ENCODE measurements at places on chromosomes 16 and 17.

DNA sequence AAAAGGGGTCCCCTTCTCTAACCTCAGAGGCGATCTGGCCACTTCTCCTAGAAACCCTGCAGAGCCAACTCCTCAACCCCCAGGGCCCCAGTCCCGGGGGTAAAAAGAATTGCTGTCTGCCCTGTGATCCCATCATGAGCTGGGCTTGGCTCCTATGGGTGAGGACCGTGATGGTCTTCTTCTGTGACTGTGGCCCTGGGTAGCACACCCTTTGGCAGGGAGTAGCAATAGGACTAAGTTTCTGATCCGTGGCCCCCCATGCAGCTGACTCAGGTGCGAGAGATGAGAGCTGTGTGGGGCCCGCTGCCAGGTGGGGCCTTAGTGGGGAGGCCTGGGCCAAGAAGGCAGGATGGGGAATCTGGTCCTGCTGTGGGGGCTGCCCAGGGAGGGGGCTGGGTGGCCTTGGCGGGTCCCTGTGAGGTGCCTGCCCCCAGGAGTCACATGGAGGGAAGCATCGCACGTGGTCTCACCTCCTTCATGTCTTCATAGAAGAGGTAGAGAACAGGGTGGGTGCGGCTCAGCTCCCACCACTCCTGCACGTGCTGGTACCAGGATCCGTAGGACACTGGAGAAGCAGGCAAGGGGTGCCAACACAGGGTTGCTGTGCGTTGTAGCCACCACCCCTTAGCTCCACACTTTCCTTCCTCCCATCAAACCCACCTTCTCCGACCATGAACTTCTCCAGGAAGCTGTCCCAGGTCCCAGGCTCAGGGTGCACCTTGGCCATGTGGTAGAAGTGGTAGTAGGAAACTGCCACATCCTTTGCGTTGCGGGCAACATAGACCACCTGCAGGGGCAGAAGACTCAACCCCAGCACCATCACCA is 3.3 kb downstream of the SULT1A1 start:
- no peak for DNase-seq

DNA sequence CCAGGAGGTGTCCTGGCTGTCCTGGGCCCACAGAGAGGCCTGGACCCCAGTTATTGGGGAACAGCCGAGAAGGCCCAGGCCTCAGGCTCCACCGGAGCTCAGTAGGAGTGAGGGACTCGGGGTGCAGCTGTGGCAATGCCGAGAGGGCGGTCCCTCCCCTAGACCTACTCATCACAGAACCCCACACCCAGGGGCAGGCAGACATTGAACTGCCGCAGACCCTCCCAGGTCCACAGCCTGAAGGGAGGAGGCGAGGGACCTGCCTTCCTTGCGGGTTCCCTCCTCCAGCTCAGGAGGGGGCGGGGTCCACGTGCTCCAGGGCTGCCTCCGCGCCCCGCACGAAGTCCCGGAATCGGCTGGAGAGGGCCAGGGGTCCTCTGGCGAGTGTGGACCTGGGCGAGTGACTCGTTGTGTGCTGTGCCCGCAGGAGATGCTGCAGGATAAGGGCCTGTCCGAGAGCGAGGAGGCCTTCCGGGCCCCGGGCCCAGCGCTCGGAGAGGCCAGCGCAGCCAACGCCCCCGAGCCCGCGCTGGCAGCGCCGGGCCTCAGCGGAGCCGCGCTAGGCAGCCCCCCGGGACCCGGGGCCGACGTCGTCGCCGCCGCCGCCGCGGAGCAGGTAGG is 3.9 kb downstream of the TBX4 start:
- DNase-seq: no peak

- peak; percentile 69 for DNase-seq
These were observed 10.2 kb upstream of the EEF2K start for GRCh38 chr16:22195695-22196558.

DNA sequence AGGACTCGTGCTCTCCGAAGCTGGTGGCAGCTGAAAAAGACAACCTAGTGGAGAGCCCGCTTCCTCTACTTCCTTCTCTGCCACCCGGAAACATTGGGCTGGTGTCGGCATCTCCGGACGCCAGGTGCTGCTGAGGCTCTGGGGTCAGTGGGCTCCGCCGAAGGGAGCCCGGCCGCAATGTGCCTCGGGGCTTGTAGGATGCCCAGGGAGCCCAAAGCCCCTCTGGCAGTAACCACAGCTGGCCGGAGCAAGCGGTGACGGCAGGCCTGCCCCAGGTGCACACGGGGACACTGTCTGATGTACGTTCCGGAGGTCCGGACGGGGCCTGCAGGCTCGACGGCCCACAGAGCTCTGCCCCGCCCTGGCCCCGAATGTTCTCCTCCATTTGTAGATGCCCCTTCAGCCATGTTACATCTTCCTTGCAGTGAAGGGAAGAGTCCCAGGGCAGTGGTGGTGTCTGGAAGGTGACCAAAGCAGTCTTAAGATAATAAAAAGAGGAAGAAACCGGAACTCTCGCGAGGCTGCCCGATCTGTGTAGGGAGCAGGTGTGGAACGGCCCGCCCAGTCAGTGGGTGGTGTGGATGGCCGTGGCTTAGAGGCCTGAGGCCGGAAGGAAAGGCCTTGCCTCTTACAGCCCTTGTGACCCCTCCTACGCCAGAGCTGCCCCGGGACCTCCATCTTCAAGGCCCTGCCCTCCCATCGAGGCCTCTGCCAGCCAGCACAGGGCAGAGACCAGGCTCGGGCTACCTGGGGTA is 22.6 kb downstream of the NDUFAF8 start:
- DNase-seq: no peak

GRCh38 chr17:56505154-56505756 is 88.2 kb upstream of the NOG start:
- no peak for DNase-seq

DNA sequence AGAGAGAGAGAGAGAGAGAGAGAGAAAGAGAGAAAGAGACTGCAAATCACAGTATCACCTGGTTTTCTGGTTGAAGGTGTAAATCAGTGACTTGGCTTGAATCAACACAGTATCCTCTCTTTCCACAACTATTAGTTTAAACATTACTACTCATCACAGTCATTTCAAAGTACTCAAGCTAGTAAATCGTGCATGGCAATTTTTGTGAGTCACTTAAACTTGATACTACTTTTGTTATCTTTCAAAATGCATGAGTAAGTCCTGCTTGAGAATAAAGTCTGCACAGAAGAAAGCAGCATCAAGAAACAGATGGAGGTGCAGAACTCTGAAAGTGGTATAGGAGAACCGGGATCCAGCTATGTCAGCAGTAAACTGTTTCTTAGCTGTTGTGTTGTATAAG is 535.4 kb downstream of the CDH8 start:
- DNase-seq: no peak

DNA sequence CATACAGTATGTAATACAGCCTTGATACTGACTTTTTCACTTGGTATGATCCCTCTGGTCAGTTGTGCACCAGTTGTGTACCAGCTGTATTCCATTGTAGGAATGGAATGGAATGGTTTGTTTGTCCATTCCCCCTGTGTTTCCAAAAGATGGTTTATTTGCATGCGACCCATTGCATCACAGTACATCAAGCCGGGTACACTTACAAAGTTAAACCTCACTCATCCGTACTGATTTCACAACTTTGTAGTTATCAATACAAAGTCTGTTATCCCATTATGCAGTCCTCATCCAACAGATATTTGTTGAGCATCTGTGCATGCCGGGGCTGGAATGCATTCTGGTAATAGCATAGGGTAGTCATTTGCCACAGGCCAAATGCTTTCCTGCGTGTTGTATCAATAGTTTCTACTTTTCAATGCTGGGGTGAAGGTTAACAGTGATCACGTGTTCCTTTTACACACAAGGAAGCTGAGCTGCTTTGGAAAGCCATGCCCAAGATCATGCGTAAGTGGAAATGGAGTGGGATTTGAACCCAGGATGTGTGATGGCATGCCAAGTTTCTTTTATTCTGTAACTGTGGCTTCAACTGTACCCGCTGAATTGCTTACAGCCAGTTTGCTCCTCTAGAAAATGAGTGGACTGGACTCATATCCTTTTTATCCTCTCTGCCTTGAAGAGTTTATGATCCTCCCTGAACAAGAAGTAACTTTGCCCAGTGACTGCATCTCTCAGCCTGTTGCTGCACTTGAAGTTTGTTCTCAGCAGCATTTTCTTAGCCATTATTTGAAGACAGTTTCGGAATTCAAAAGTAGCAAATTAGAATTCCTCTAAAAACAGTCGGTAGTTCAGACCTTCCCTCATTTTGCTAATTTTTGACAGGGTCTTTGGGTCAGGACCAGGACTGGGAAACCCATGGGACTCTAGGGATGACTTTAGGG is 228.5 kb downstream of the CCDC182 start:
- no peak for DNase-seq

GRCh38 chr16:56266641-56267607 is 75.6 kb downstream of the GNAO1 start:
- no peak for DNase-seq

GRCh38 chr17:74599448-74599939 is 7.4 kb upstream of the CD300LD start:
- DNase-seq: no peak

DNA sequence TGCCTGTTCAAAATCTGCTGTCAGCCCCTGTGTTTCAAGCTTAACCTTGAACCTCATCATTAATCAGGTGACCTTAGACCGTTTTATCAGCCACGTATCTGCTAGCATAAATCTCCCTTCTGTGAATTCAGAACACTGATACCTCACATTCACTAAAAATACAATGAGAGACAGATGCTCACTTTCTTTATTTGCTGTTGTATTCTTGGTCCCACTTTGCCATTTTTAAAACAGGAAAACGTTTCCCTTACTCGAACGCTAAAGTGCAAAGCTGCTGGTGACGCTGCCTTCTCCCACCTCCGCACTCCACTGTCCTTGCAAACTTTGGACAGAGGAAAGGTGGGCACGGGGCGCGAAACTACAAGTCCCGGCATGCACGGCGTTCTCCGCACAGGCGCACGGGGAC is 220 bp upstream of the ARHGAP44 start:
- no peak for DNase-seq

DNA sequence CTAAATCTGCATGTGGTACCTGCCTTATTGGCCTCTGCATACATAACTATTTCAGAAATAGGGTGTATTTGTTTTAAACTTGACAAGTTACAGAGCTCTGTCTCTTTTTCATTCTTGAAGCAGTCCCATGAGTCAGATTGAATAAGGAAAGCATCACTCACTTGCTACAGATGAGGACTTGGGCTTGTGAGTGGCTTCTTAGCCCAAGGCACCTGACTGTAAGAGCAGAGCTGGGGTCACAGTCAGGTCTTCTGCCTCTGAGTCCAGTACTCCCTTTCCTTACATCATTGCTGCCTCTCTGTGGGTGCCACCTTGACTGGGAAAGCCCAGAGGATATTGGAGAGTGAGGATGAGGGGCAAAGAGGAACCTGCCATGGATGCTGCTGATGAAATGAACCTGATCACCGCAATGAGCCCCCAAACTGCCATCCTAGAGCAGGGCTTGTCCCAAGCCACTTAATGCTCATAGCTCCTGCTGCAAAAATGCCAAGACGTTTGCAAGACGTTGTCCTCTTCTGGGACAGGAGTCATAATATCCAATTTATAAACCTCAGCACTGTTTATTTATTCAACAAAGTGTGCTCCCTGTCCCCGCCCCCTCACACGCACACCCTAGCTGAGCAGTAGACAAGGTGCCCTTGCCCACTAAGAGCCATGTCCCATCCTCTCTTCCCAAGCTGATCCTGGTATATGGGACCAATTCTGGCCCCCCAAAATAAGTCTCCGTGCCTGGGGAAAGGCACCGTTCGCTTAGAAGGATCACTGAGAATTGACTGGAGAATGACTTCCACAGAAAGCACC is 74.1 kb downstream of the CCDC182 start:
- DNase-seq: no peak

DNA sequence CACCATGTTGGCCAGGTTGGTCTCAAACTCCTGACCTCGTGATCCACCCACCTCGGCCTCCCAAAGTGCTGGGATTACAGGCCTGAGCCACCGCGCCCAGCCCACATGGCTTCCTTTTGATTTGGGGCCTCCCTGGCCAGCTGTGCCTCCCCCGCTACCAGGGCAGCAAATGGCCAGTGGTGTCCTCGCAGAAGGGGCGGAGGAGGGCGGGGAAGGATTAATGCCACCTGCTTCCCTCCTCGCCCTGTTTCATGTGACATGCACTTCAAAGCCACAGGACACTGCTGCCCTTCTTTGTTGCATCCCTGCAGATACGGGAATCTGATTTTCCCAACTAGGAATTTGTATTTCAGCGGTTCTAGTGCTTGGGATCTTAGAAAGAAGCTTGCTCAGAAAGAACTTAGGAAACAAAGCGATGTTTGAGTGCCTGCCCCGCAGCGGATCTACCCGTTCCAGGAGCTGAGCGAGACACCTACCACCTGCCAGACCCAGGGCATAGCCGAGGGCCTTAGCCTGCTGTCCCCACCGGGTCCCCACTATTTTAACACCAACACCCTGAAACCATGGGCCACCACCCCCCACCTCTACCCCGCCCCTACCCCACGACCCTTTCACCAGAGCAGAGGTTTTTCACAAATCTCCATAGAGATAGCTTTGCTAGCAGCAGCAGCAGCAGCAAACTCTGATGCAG is 37.7 kb upstream of the CCDC182 start:
- DNase-seq: no peak

- no peak for DNase-seq
These were observed 40.2 kb downstream of the FOXK2 start for GRCh38 chr17:82559566-82560251.

DNA sequence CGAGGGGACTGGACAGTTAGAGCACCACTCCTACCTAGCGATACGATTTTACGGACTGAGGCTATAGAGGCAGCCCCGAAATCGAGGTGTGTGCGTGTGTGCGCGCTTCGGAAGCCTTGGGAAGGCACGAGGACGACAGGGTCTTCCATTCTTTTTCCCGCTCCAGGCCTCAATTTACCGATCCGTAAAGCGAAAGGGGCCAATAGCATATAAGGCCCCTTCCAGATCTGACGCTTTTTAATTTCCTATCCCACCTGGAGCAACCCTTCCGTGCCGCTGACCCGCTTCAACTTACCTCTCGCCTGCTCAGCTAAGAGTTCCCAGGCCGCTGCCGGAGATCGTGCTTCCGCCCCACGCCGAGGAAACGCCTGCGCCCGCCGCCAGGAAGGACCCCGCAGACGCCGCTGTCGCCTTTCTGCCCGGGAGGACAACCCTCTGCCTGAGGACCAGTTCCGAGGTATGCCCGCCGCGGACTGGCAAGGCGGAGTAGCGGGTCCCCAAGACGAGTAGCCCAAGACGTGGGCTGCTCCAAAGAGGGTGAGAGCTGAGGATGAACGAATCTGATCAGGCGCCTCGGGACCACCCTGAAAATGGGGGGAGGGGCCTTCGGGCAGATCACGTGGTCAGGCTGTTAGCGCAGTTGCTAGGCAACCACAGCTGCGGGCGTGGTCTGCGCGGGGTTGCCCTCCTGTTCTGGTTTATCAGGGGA is at the start of gene EFTUD2:
TSS of gene EFTUD2 (minus strand) at position 372 of the 709 bp plus-strand sequence. CDS start 4,924 bp downstream, outside the sequence.
- peak; percentile 68 for DNase-seq

GRCh38 chr17:34420900-34421299 is 57.9 kb upstream of the CCL1 start:
- DNase-seq: no peak

- DNase-seq: peak; percentile 62
These were observed 3.2 kb downstream of the ACSF3 start for GRCh38 chr16:89096768-89097391.
